ENCODE measurements at places on chromosomes 12 and 14.
A peak's percentile ranks its signal among the peaks of the same experiment; 100 is the strongest.

- DNase-seq = no peak
- H3K27ac ChIP-seq = no peak overlapping the region
- no peak overlapping the region for H3K4me3 ChIP-seq
- no peaks in the 10 kb centered on the region for H3K36me3 ChIP-seq
- no peaks in the 10 kb centered on the region for H3K4me1 ChIP-seq
Measured at GRCh38 chr14:26917086-26917485, 319.3 kb upstream of the NOVA1 start.

DNA sequence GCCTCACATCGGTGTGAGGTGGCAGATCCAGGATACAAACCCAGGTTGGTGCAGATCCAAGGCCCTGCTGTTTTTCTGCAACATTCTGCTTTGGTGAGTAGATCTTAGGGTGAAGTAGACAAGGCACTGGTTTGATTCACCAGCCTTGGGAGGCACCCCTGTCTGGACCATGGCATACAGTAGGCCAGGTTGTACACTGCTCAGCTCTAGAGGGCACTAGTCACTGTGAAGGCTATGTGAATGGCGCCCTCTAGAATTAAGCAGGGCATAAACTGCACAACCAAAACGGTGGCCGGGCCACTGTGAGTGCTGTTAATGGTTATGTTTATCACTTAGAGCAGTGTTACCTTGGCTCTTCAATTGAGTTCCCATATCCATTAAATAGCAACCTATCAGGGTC is 280.6 kb upstream of the PWP1 start:
- H3K36me3 ChIP-seq = no peaks in the 10 kb centered on the region
- DNase-seq = peak; percentile 30
- H3K27me3 ChIP-seq = no peaks in the 10 kb centered on the region
- peaks cover 8% of the 10 kb centered on the region for H3K4me1 ChIP-seq

DNA sequence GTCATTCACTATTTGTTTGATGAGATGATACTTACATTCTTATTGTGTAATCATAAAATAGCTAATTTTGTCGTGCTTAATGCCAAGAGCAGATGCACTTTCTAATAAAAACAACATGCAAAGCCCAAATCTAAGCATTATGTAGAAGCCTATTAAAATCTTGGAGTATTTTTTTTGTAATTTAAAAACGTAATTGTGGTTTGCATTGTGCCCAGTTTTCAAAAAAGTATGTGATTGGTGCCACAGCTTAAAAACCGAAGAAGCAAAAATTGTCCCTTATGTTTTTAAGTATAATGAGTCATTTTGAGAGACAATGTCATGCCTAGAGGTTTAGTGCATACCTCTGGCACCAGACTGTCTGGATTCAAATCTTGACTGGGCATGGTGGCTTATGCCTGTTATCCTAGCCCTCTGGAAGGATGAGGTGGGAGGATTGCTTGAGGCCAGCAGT is 464.8 kb upstream of the RGS6 start:
- H3K4me1 ChIP-seq = peaks cover 33% of the 10 kb centered on the region
- H3K27ac ChIP-seq = no peak overlapping the region
- no peak for DNase-seq

GRCh38 chr12:18192119-18192518 is 69.2 kb upstream of the PIK3C2G start:
- H3K4me1 ChIP-seq = no peaks in the 10 kb centered on the region
- H3K4me3 ChIP-seq = no peak overlapping the region
- no peaks in the 10 kb centered on the region for H3K36me3 ChIP-seq
- DNase-seq = no peak
- H3K27ac ChIP-seq = no peak overlapping the region

DNA sequence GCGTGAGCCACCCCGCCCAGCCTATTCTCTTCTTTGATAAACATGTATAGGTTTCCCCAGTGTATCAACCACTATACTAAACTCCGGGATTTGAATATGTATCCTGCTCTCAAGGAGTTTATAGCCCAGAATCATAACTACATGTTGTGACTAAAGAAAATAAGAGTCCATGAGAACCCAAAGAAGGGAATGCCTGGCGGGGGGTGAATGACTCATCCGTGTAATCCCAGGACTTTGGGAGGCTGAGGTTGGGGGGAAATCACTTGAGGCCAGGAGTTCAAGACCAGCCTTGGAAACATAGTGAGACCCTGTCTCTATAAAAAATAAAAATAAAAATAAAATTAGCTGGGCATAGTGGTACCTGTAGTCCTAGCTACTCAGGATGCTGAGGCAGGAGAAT is 57.2 kb downstream of the SIX6 start:
- peaks cover 11% of the 10 kb centered on the region for H3K27me3 ChIP-seq
- no peak overlapping the region for H3K27ac ChIP-seq
- H3K4me3 ChIP-seq = no peak overlapping the region

DNA sequence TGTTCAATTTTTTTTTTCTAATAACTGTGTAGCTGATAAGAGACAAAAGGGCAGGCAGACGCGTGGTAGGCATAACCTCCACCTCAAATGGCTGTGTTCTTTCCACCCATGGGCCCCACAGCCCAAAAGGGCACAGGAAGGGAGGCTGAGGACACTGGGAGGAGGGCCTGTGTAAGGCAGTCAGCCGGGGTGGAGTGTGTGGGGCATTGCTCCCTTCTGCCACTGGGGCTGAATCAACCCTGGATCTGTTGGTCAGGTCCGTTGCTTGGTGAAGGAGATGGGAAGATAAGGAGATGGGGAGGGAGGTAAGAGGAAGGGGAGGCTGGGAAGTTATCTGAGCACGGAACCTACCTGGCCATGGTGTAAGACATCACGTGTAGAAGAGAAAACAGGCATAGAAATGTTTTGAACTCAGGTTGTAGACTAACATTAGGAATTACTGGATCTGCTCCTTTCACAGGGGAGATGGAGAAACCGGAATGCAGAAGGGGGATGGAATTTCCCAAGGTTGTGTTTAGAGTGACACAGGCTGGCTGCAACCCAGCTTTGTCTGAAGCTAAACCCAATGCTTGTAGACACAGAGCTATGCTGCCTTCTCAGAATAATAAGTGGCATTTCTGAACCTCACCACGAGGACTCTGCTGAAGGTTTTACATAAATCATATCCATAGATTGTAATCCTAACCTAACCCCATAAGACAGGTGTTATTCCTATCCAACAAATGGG is 138.5 kb upstream of the NOS1 start:
- no peaks in the 10 kb centered on the region for H3K4me1 ChIP-seq
- H3K27me3 ChIP-seq = no peaks in the 10 kb centered on the region
- no peak overlapping the region for H3K4me3 ChIP-seq
- no peaks in the 10 kb centered on the region for H3K36me3 ChIP-seq
- no peak for DNase-seq

DNA sequence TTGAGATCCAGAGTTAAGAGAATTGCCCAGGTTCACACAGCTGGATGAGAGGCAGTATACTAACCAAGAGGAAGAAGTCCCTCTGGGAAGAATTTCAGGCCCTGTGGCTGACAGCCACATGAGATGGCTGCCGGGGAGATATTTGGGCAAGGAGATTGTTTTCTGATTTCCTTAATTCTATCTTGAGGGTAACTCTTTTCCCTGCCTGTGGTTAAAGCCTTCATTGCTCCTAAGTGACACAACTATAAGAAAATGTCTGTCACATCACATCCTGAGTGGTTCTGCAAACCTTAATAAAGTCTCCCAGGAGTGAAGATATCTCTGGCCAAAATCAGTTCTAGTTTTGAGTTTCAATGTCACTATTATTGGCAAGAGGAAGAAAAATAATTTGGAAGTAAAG is 9.6 kb downstream of the ARHGDIB start:
- H3K27ac ChIP-seq = peak overlapping the region; percentile 98
- DNase-seq = no peak
- peak overlapping the region; percentile 77 for H3K4me3 ChIP-seq
- no peaks in the 10 kb centered on the region for H3K27me3 ChIP-seq

DNA sequence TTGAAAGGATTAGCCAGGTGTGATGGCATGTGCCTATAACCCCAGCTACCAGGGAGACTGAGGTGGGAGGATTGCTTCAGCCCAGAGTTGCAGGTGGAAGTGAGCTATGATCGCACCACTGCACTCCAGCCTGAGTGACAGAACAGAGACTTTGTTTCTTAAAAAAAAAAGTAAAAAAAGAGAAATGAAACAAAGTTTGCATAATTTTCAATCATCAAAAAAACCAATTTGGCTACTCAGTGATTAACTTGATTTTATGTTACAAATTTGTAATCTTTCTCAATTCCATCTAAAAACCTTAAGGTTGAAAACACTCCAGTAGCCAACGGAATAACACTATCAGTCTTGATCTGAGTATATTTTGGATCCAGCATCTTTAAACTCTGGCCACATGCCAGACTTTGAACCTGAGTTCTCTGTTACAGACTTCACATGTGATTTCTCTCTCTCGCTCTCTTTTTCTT is 12.6 kb upstream of the DENND5B start:
- no peak overlapping the region for H3K27ac ChIP-seq
- H3K4me1 ChIP-seq = no peaks in the 10 kb centered on the region
- H3K27me3 ChIP-seq = no peaks in the 10 kb centered on the region
- no peak for DNase-seq
- no peaks in the 10 kb centered on the region for H3K36me3 ChIP-seq
- H3K4me3 ChIP-seq = no peak overlapping the region

DNA sequence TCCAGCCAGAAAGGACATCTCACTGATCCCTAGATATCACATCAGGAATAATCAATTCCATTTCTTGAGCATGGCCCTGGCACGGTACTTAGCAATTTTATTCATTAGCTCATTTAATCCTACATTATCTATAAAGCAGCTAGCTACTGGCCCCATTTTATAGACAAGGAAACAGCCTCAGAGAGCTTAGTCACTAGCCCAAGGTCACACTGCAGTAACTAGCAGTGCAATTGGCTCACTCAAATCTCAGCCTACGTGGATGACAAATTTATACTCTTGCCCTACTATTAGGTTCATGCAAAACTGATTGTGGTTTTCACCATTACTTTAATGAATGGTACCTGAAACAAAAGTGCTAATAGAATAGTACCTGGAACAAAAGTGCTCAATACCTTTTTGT is 41.7 kb downstream of the NUAK1 start:
- no peaks in the 10 kb centered on the region for H3K4me1 ChIP-seq
- no peaks in the 10 kb centered on the region for H3K36me3 ChIP-seq
- no peak overlapping the region for H3K4me3 ChIP-seq
- H3K27ac ChIP-seq = no peak overlapping the region

DNA sequence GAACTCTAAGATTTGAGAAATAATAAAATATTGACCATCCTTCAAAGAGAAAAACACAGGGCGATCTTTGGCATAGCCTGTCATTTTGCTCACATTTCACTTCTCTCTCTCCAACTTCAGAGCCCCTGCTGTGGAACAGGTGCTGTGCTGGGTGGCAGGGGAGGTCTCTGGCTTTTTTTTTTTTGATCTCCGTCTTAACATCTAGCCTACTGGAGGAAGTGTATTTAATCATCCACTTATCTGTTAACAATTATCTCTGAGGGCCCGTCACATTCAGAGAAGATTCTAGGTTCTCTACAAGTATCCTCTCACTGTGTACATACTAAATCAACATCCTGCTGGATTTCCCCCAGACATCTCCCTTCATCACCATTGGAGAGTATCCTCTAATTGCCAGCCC is 34.1 kb downstream of the CHST11 start:
- no peak for DNase-seq
- peaks cover 76% of the 10 kb centered on the region for H3K4me1 ChIP-seq
- no peak overlapping the region for H3K4me3 ChIP-seq
- H3K36me3 ChIP-seq = peaks cover 44% of the 10 kb centered on the region

DNA sequence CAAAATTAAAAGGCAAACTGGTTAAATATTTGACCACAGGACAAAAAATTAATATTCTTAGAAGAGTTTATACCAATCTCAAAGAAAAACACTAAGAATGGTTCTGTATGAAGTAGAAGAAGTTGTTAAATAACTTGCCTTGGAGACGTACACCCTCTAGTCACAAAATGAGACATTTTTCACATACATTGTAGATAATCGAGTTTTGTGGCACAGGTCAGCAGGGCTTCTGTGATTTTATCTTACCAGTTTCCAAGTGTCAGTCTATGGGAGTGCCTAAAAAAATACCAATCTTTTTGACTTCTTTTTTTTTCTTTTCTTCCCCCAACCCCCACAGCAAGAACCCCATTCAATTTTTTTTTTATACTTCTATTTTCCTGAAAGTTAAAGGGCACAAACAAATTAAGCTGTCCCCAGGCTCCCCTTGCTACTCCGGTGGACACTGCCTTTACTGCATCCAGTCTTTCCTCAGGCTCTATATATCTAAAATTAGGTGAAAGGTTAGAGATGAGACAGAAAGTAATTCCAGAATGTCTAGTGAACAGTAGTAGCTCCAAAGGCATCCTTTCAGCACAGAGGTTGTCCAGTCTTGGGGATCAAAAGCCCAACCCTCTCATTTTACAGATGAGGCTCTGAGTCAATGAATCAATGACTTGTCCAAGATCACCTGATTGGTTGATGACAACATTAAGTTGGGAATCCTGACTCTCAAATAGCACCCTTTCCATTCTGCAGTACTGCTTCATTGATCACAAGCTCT is 6.2 kb downstream of the LIMA1 start:
- peaks cover 27% of the 10 kb centered on the region for H3K36me3 ChIP-seq
- H3K4me1 ChIP-seq = peaks cover 42% of the 10 kb centered on the region
- no peak overlapping the region for H3K27ac ChIP-seq
- no peak for DNase-seq

DNA sequence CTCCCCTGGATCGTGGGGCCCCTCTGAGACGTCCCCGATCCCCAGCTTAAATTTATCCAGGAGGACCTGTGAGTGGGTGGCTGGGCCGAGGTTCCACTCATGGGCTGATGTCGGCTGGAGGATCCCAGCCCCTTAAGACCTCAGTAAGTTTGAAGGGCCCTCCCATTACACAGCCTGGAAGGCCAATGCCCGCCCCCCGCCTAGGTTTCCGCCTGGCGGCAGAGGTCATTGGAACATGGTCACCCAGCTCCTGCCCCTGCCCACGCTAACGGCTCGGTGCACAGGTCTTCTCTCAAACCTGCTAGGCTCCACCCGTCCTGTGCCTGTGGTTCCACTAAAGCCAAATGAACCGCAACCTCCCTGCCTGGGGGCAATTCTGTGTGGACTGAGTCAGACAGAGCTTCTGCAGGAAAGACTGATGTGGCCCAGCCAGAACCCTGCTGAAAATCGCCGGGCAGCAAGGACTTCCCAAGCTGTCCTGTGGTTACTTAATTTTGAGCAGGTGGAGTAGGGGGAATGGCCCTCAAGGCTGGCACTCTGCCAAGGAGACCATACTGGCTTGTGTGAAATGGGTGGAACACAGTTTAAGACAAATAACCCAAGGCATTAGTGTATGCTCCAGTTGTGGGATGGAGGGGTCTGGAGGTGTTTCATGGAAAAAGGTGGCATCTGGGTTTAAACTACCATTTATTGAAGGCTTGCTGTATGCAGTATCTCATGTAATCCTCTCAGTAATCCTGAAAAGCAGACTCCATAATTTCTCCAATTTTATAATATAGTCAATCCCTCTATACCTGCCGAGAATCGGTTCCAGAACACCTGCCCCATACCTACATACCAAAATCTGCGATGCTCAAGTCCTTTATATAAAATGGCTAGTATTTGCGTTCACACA is 903 bp upstream of the NT5DC3 start:
- H3K27ac ChIP-seq = peak overlapping the region; percentile 73
- H3K4me1 ChIP-seq = peaks cover 18% of the 10 kb centered on the region
- peaks cover 6% of the 10 kb centered on the region for H3K36me3 ChIP-seq
- DNase-seq = peak; percentile 26

DNA sequence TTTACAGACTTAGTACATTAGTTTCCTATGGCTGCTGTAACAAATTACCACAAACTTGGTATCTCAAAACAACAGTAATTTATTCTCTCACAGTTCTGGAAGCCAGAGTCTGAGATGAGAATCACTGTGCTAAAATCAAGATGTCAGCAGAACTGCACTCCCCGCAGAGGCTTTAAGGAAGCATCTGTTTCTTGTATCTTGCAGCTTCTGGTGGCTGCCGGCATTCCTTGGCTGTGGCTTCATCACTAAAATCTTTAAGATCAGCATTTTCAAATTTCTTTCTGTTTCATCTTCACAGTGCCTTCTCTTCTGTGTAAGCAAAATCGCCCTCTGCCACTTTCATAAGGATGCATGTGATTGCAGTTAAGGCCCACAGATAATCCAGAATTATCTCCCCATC is 9.4 kb downstream of the STON2 start:
- H3K4me3 ChIP-seq = no peak overlapping the region
- no peak overlapping the region for H3K27ac ChIP-seq
- H3K4me1 ChIP-seq = no peaks in the 10 kb centered on the region
